Subcutaneous adipose tissue (tissue), 4 donors: ENCODE measurements at places on chromosomes 6 and 20. TPM values are rescaled to one million over a fixed set of nuclear protein-coding genes. Genes with fewer than 3 reads are reported as not detected.

The PROKR2 gene
- total RNA-seq: not detected

The TENT5A gene
- 30.1 TPM for total RNA-seq

The SLC17A2 gene
- not detected for total RNA-seq

The RAD21L1 gene
- not detected for total RNA-seq

The FERMT1 gene
- not detected for total RNA-seq

The MDFI gene
- total RNA-seq: 1.6 TPM

The OR12D3 gene
- total RNA-seq: not detected

The OXT gene
- total RNA-seq: 3.5 TPM

The TFAP2A gene
- 0.16 TPM for total RNA-seq

The UBD gene
- 11.5 TPM for total RNA-seq

The NFKBIE gene
- total RNA-seq: 4.4 TPM

The FAXC gene
- not detected for total RNA-seq

The DNMT3B gene
- 0.85 TPM for total RNA-seq

The C6orf15 gene
- total RNA-seq: not detected
